Activated CD4-positive, alpha-beta T cell treated with anti-CD3 and anti-CD28 coated beads, Interleukin-2, amount 50 U/mL, for 1 hour (primary cell): ENCODE measurements at places on chromosomes 2 and 18.

DNA sequence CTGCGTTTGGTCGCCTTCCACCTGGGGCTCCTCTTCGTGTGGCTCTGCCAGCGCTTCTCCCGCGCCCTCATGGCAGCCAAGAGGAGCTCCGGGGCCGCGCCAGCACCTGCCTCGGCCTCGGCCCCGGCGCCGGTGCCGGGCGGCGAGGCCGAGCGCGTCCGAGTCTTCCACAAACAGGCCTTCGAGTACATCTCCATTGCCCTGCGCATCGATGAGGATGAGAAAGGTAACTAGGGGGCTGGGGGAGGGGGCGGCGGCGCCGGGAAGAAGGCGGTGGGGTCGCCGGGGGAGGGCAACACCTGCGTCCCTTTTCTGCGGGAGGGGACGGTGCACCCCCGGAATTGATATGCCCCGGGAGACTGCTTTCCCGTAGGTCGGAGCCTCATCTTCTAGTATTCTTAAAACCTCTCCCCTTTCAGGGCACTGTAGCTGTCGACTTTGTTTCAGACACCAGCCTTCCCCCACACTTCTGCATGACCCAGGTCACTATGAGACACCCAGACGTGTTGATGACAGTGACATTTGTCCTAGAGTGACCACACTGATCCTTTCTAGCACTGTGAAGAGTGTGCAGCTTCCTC is 755 bp downstream of the SPAST start:
- DNase-seq = peak; percentile 8

DNA sequence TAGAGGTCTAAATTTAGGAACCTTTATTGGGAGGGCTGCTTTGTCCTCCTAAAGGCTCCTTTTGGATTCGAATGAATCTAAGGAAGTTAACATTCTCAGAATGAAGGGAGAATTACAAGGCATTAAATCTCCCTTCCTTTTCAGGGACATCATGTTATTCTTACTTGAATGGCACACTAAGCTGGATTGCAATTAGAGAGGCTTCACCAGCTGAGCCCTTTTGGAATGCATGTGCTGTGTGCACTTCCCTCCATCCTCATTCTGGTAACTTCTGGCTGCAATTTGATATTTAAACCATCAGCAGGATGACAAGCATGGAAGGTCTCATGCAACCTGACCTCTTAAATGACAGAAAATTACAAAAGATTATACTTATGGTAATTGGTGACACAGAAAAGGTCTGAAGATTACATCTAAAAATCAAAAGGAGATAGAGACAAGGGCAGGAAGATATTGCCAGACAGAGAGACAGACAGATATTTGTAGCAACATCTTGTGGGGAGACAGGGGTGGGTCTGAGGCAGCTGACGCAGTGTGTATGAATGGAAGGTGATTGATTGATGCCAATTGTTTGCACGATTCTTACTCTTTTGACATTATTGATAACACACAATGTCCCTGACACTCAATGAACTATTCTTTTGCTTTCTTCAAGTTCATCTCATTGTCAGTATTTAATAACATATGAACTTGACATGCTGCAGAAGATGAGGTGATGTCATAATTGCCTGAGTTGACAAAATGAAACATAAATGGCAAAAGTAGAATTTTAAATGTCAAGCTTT is 570.8 kb upstream of the GYPC start:
- DNase-seq = no peak

DNA sequence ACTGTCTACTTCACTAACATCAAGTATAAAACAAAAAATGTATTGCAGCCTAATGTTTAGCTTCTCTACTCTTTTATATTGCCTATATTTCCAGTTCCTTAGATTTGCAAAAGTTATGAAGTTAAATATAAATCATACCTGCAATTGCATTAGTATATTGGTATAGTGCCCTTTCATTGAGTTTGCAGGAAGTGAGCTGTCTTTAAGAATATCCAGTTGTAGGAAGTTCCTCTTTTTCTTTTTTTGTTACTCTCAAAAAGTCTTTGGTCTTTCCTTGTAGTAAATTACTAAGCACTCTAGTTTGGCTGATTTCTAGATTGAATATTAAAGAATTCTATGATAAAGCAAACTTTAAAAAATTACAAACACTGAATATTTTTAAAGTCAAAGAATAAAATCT is 71.3 kb upstream of the FN1 start:
- DNase-seq = no peak

DNA sequence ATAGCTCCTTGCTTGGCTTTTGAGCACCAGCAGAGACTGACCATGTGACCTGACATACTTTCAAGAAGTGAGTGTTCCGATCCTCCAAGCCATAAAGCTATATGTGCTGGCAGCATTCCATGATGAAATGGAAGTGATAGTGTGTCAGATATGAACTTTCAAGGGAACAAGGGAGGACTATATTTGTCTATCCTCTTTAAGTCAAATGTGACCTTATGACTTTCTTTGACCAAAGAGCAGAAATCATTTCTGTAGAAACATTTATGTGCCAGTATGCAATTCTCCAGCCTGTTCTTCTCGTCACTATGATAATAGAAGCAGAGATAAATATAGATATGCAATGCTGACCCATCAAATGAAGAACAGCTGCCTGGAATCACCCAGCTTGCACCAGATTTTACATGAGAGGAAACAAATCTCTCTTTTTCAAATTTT is 14.4 kb downstream of the HYCC2 start:
- DNase-seq = no peak

GRCh38 chr2:130372833-130373807 is 17.3 kb downstream of the PTPN18 start:
- DNase-seq = no peak

DNA sequence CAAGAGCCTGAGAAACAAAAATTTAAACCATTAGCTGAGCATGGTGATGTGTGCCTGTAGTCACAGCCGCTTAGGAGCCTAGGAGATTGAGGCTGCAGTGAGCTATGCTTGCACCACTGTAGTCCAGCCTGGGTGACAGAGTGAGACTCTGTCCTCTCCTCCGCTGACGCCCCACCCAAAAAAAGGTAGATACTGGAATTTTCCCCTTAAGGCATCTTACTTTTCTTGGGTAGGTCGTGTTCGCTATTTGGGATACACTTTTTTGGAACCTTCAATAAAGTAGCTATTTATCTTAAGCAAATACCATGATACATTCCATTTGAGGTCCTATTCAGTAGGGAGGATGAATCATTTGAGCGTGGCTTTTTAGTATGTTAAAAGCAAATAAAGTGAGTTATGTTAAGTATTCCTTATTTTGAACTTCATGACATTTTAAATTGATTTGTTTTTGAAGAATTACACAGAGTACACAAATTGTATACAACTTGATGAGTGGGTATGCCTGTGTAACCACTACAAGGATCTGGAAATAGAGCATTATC is 38.7 kb downstream of the RALBP1 start:
- DNase-seq = no peak

DNA sequence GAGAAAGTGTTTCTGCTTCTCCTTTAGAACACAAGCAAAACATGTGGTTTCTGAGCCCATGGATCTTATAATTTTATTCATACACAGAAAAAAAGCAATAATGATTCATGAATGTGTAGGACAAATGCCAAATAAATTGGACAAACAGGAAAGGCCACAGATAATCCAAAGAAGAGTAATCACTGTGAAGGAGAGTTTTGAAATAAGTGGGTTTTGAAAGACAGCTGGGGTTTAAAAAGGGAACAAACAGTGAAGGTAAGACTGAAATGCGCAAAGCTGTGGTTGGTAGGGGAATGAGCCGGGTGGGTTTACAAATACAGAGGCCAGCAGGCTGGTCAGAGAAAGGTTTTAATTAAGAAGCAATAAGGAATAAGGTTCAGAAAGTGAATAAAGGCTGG is 50.0 kb upstream of the MBOAT2 start:
- no peak for DNase-seq

- peak; percentile 15 for DNase-seq
Observed at GRCh38 chr2:169362118-169362893, at the start of gene LRP2. Gene LRP2 (minus strand): TSS chr2:169362534. CDS start chr2:169362399, 135 bp downstream.
